ENCODE measurements at places on chromosomes 7 and 10.
A peak's percentile ranks its signal among the peaks of the same experiment; 100 is the strongest.

DNA sequence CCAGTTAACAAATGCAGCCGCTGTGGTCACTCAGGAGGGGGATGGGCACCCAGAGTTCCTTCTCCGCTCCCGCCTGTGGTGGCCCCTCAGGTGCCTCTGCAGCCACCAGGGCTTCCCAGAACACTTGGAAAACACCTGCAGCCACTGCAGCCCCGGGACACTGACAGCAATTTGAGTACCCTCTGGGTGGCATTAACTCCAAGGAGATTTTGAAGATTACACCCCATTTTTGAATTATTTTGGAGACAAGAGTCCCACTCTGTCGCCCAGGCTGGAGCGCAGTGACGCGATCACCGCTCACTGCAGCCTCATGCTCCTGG lies 32.2 kb downstream of the IL15RA start:
- no peak for DNase-seq

- DNase-seq: no peak
Measured at GRCh38 chr7:124489925-124490324, 275.7 kb downstream of the GPR37 start.

DNA sequence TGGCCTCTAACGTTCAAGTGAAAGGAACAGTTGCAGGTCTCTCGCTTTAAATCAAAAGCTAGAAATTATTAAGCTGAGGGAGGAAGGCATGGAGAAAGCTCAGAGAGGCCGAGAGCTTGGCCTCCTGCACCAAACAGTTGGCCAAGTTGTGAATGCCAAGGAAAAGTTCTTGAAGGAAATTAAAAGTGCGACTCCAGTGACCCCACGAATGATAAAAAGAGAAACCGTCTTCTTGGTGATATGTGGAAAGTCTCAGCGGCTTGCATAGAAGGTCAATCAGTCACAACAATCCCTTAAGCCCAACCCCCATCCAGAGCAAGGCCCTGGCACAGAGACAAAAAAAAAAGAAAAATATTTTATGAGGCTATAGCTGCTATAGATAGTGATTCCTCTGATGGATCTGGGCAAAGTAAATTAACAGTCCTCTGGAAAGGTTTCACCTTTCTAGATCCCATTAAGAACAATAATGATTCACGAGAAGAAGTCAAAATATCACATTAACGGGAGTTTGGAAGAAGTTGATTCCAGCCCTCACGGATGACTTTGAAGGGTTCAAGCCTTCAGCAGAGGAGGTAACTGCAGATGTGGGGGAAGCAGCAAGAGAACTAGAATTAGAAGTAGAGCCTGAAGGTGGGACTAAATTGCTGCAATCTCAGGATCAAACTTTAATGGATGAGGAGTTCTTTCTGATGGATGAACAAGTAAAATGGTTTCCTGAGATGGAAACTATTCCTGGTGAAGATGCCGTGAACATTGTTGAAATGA lies 42.5 kb upstream of the INPP5A start:
- DNase-seq: no peak

- DNase-seq: no peak
Measured at GRCh38 chr10:32139223-32140073, 83.2 kb upstream of the KIF5B start.

- no peak for DNase-seq
Measured at GRCh38 chr7:133419041-133419440, 166.2 kb downstream of the EXOC4 start.

GRCh38 chr7:128247640-128248194 lies 6.6 kb downstream of the LEP start:
- DNase-seq: no peak

GRCh38 chr10:114697061-114697598 lies 39.1 kb upstream of the ABLIM1 start:
- no peak for DNase-seq

GRCh38 chr10:18665815-18666558 lies 6.8 kb downstream of the ARL5B start:
- no peak for DNase-seq

DNA sequence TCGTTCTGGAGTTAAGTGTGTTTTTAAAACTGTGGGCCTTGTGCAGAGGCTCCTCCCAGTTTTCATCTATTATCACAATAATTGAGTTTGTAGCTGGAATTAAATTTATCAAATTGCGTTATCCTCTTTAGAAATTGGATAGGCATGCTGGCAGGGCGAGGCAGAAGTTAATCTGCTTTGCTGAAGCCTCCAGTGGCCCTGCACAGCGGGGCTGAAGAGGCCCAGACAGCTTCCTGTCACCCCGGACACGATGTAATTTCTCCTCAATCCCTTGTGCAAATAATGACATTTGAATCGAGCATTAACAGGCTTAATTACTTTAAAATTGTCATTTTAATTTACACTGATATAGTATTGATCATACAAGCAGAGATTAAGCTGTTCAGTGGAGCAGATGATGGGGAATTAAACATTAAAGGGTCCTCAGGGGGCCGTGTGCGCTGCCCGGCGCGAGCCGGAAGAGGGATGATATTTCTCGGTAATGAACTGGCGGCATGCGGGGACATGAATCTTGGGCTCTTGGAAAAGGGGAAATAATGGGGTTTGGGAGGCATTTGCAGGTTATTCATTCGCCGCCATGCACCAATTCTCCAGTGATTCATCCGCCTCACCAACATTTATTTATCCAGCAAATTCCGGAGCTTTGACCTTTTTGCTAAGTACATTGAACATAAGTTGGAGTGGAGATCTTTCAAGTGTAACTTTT lies 118.5 kb downstream of the NKX6-2 start:
- DNase-seq: no peak

DNA sequence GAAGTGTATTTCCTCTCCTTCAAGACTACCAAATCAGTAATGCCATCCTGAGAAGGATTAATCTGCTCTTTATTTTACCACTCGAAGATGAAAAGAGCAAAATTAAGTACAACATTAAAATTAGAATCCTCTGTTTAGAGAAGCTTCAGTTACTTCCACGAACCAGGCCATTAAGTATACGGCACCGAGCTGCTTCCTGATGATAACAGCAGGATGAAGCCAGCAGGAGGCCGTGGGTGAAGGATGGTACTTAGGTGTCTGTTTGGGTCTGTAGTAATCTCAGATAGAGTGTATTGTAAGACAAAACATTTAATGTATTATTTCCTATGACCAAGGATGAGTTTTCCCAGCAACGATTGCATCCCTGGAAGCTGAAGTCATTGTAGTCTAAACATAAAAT lies 362.8 kb downstream of the SFMBT2 start:
- no peak for DNase-seq

DNA sequence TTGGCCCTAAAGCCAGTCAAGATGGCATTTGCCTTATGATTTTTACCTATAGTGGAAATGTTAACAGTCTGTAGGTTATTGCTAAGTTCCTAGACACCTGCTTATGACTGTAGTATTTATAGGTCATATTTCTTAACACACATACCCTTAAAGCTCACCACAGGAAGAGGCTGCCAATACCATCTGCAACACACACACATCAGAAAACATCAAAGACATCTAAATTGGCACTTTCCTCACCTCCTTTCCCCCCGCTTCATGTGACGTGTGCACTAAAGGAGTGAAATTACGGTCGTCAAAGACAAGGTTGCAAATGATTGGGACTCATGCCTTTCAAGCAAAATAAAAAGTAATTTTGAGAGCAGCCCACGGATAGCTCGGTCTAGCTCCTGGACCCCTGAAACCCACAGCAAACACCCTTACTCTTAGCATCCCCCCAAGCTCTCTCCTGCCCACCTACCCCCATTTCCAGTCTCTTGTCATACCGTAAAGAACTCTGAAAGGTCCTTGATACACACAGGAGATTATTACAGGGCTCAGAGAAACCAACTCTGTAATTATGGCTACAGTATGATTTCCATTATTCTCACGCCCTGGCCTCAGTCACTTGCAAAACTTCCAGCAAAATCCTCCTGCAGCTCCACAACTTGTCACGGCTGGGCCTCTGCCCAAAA lies 90.5 kb downstream of the PLXNA4 start:
- DNase-seq: peak; percentile 16

- DNase-seq: no peak
Measured at GRCh38 chr10:51087114-51087513, 12.8 kb downstream of the PRKG1 start.

GRCh38 chr7:22061775-22062174 lies 116.1 kb upstream of the CDCA7L start:
- DNase-seq: no peak

- DNase-seq: no peak
Measured at GRCh38 chr7:32039000-32039756, 31.0 kb downstream of the PDE1C start.

- no peak for DNase-seq
Measured at GRCh38 chr10:60803433-60803832, 25.2 kb downstream of the CDK1 start.

DNA sequence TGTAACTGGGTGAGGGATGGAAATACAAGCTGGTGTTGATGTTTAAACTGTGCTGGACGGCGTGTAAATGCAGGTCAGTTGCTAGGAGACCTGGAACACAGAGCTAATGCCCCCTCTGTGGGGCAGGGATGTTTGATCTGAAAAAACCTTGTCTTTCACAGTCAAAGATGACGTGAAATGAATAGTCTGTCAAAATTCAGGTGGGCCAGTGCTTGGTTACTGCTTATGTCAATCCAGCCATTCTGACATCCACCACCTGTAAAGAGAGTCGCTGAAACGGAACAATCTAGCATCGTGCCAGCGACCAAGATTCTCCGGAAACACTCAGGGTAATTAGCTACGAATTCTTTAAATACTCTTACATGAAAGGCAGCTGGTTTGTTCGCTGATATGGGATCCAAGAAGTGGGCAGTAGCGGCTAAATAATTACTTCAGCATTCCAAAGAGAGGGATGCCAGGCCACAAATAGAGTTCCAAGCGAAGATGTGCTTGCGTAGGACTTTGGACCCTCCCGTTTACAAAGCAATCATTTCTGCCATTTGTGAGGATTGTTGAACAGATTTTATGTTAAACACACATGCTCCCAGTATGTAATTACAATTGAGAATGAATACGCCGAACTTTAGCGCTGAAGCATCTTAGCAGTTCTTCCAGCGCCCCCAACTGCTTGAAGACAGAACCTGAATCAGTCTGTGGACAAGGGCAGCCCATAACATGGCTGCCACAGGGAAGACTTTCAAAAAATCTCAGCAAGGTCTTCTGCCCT lies 7.3 kb upstream of the ASB4 start:
- no peak for DNase-seq

DNA sequence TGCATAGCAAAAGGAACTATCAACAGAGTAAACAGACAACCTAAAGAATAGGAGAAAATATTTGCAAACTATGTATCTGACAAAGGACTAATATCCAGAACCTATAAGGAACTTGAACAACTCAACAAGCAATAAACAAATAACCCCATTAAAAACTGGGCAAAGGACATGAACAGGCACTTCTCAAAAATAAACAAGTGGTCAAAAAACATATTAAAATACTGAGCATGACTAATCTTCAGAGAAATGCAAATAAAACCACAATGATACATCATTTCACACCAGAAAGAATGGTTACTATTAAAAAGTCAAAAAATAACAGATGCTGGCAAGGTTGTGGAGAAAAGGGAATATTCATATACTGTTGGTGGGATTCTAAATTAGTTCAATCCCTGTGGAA lies 17.1 kb downstream of the MAGI2 start:
- no peak for DNase-seq

- DNase-seq: no peak
Measured at GRCh38 chr7:22723181-22723601, 3.8 kb upstream of the IL6 start.

- DNase-seq: no peak
Measured at GRCh38 chr7:157412021-157412443, 75.2 kb downstream of the DNAJB6 start.

DNA sequence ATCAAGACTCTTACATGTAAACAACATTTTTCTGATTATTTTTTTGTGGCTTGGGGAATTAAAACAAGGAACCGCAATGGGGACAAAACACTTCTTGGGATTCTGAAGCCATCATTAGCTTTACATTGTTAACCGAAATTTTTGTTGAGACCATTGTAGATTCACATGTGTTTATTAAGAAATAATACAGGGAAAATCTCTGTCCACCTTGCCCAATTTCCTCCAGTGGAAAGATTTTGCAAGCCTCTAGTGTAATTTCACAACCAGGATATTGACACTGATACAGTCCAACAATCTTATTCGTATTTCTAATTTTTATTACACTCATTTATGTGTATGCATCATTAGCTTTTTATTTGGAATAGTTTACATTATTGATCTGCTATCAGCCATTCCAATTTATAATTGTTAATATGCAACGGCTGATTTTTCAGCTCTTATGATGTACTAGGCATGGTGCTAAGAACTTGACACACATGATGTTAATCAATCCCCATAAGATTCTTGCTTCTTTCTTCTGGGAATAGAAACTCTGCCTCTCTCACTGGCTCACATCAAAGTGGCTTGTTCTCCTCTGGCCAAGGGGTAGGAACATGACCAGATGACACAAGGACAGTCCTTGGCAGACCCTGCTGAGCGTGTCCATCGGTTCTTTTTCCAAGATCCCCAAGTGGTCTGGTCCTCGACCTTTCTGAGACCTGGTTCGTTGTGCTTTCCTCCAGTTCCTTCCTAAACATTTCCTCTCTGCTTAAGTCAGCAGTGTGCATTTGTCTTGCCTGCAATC lies 137.6 kb downstream of the ADAM12 start:
- DNase-seq: no peak

GRCh38 chr10:9015005-9015404 lies 960.5 kb downstream of the GATA3 start:
- no peak for DNase-seq

DNA sequence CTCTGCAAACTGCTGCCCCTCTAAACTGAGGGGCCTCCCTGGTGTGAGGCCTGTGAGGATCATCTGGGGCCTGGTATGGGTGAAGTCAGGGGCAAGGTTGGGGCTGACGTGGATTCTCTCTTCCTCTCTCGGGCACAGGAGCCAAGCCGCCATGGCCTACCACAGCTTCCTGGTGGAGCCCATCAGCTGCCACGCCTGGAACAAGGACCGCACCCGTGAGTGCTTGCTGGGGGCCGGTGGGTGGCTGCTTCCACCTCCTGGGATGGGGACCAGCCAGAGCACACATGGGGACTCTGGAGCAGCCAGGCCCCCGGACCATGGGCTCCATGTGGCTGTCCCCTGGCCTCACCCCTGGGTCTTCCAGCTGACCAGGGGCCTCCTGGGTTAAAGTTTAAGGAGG lies 11.0 kb downstream of the ARPC1B start:
- DNase-seq: no peak

GRCh38 chr10:87651801-87652200 lies 7.9 kb upstream of the PAPSS2 start:
- DNase-seq: no peak

- DNase-seq: no peak
Measured at GRCh38 chr7:41002741-41003610, 699.9 kb downstream of the INHBA start.

- DNase-seq: no peak
Measured at GRCh38 chr7:90180649-90181048, 26.4 kb downstream of the STEAP1 start.
